ENCODE measurements at places on chromosomes 3 and 15.
A peak's percentile ranks its signal among the peaks of the same experiment; 100 is the strongest.

- DNase-seq: no peak
These were observed 2.3 kb upstream of the ANKRD63 start for GRCh38 chr15:40285151-40285550.

DNA sequence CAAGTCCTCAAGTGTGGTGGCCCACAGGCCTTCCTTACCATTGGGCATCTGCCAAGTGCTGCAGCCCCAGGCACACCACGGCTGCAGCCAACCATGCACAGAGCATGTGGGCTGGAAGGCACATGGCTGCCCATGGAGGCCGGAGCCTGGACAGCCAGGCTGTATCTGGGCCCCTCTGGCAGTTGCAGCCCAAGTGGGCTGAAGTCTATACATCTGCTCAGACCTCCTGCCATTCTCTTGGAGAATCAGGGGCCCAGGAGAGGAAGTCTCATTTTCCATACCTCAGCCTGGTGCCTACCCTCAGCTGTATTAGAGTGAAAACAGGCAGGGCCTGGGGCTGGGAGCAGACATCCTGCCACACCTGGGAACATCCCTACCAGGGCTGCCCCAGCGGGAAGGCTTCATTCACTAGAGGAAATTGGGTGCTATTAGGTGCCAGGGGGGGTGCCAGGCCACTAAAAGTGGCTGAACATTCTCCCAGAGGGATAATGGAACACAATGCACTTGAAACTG, 48.0 kb upstream of the SLCO2A1 start:
- DNase-seq: no peak

DNA sequence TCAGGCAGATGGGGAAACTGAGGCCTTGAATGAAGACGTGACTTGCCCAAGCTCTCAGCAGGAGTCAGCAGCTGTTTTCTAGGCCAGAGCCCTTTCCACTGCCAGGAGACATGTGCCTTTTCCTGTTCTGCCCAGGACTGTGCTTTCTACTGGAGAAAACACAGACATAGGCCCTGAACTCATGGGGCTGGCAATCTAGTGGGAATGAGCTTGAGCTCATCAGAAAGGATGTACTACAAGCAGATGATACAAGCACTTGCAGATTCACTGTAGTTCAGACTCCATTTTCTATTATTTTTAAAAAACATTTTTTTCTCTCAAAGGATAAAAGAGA, 14.4 kb downstream of the MASP1 start:
- DNase-seq: no peak

- DNase-seq: no peak
These were observed 59.9 kb upstream of the CHRM5 start for GRCh38 chr15:33908406-33908805.

DNA sequence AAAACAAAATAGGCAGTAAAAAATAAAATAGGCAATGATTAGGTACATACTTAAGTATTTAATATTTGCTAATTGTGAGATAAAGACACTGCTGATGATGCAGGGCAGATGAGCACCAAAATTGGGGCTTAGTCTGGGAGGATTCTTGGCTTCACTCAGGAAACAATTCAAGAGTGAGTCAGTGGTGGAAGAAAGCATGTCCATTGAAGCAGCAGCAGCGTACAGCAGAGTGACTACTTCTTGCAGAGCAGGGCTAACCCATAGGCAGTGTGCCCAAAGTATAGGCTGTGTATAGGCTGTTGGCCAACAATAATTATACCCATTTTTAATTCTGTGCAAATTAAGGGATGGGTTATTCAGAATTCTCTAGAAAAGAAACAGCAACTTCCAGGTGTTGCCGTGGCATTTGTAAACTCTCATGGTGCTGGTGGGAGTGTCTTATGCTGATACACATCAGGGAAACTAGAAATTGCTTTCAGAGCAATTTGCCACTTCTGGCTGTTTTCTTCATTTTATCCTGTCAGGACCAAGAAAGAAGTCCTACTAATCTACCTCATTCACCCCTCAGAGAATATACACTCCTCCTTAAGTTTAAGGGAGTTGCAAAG, 317.3 kb upstream of the NAALADL2 start:
- DNase-seq: no peak

DNA sequence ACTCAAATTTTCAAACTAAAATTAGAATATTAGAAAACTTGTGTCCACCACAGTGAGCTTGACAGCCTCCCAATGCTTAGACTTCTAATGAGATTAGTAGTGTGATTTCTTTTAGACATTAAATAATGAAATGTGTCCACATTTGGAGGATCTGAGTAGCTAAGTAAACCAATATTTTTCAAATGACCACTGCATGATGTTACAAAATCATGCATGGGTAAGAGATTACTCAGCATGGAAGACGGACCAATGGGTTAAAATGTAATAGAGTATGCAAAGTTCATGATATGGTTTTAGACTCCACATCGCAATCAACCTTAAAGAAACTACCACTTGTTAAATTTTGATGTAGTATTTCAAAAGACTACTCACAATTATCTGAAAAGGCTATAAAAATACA, 130.6 kb downstream of the IMPG2 start:
- DNase-seq: peak; percentile 41

GRCh38 chr3:159513867-159514380, 474.7 kb upstream of the IL12A start:
- DNase-seq: no peak

DNA sequence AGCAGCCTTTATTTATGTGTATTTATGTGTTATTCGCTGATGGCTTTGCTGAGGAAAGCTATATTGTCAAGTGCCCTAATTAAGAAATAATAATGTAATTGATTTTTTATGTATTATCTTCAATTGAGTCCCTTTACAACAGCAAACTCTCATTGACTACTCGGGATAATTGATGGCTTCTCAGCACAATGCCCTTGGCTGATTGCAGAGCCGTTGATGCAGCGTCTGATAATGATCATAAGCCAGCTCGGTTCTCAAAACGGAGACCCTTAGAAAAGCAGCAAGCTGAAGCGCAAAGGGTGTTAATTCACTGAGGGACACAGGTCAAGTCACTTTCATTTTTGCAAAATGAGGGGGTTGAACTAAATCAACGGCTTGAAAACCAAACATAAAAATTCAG, 357.1 kb upstream of the KCNH8 start:
- no peak for DNase-seq

- DNase-seq: no peak
These were observed 1283.7 kb downstream of the OTOL1 start for GRCh38 chr3:162780313-162780712.

DNA sequence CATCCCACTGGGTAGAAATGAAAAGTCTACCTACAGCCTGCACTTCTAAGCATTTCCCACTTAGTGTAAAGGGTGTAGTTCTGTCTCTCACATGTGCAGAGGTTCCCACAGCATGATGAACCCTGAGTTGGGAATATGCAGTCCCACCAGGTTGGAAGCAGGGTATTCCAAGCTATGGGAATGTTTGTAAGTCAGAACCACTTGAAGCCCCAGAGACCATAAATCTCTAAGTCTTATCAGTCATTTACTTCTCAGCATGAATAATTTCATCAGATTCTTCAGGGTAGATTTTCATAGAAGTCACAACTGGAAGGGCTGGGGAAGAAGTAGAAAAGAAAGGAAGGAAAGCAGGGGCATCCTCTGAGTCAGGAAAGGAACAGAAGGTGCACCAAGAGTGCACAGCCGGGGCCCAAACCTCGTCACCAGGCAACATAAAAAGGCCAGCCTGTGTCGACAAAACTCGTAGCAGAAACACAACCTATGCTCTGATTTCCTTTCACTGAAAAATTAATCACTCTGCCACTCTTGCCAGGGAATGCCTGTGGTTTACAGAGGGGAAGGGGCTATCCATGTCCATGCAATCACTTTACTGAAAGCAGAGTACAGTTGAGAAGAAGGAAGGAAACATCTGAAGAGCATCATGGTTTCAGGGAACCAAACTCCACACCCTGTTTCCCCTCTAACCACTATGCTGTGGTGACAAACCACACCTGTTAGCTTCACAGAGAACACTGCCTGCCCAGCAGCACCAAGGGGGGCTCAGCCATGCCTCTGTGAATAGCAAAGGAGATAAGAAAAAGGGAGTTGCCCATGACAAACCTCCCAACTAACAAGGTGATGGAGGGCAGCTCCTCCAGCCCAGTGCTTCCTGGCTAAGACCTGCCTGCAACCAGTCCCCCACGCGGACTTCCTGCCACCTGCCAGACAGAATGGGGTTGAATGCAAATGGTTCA, 40.5 kb downstream of the SH3BP5 start:
- DNase-seq: no peak

- no peak for DNase-seq
These were observed 10.2 kb upstream of the TIPARP start for GRCh38 chr3:156664011-156664830.

GRCh38 chr15:75809986-75810750, 33.1 kb upstream of the UBE2Q2 start:
- no peak for DNase-seq

Data from kidney glomerular epithelial cell (primary cell).